Fibroblast of the aortic adventitia (primary cell): ENCODE measurements at places on chromosomes 7 and 10. TPM values are rescaled to one million over a fixed set of nuclear protein-coding genes. Genes with fewer than 3 reads are reported as not detected.

The OIT3 gene
- not detected in 2 replicates for total RNA-seq

- peak; percentile 40 for DNase-seq
Measured at GRCh38 chr7:27123007-27123476, 7.5 kb downstream of the HOXA4 start.

DNA sequence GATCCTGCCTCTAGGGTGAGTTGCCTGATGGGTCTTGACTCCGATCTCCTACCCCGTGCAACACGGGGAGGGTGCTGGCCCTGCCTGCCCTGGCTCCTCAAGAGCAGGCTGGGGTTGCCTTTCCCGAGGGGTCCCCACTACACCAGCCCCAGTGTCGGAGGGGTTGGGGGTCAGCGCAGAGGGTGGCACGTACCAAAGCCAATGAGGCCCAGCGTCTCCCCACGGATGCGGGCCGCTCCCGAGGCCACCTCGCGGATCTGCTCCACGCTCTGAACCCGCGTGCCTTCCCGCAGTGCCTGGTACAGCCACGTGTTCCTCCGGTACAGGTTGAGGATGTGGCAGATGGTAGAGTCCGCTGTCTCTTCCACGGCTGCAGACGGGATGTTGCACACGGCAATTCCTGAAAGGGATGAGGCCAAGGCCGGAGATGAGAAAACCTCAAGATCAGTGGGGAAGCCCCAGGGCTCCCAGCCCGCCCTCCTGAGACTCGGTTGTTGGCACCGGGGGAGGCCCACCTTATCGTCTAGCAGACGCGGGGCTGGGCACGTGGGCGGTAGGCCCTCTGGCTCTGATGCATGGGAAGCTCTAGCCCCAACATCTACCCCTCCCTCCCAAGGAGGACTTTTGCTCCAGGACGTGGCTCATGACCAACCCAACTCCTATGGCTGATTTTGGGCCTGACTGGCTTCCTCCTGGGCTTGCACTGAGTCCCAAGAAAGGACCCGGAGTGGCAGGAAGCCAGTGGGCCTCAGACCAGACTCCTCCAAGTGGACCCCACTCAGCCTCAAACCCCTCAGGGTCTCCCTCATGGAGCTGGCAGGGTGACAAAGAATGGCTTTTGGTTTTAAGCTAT lies 56.1 kb downstream of the ZRANB1 start:
- DNase-seq = no peak

The SLC18A3 gene
- not detected in 2 replicates for total RNA-seq

The PON3 gene
- 0.82 TPM in 1 of 2 replicates, not detected in the other for total RNA-seq

The WIPF3 gene
- not detected in 2 replicates for total RNA-seq

The DAGLB gene
- total RNA-seq = 21.4 and 38.3 TPM in 2 replicates

The LIPN gene
- not detected in 2 replicates for total RNA-seq

DNA sequence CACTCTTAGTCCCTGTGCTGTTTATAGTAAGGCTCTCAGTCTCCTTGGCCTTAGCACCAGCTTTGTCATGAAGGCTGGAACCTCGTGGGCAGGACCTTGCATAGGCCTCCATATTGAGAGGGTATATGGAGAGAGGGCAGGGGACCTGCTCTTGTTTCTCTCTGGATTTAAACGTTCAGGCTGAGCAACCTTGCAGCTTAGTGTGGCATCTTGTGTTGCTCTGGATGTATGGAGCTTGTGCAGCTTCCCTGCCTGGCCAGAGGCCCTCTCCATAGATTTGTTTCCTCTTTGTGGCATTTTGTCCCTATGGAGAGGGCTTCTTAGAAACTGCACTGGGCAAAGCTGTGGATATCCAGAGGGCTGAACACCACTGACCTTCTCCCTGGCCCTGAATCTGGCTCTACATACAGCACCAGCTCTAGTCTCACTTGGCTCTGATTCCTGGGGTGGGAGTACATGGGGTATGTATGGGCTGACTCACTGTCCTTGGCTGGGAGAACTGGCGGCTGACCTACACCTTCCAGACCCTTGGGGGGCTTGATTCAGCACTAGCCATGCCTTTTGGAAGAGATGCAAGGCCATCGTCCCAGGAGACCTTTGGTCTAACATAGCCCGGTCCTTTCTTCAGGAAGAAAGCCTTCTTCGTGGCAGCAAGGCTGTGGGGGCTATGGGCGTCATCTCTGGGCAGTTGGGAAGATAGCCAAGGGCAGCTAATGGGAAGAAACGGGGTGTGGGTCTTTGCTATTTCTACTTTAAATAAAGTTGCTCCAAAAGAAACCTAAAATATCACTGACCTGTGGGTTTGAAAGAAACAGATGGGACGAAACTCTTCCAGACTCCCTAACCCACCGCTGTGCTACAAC lies 30.5 kb downstream of the ITPRIP start:
- peak; percentile 45 for DNase-seq

DNA sequence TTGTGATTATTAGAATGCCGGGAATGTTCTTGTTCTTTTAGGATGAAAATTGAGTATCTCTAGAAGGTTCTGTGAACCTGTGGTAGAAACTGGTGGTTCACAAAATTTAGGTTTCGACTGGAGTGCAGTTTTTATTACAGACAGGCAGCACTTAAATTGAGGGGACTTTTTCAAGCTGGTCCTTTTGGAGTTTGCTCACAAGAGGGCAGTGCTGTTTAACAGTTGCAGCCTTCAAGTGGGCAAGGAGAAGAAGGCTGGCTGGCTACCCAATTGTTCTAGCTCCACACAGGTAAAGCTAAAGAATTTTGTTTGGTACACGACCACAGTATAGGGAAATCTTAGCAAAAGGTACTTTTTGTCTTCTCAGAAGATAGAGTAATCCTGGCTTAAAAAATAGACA lies 233.6 kb downstream of the SNX13 start:
- peak; percentile 86 for DNase-seq

DNA sequence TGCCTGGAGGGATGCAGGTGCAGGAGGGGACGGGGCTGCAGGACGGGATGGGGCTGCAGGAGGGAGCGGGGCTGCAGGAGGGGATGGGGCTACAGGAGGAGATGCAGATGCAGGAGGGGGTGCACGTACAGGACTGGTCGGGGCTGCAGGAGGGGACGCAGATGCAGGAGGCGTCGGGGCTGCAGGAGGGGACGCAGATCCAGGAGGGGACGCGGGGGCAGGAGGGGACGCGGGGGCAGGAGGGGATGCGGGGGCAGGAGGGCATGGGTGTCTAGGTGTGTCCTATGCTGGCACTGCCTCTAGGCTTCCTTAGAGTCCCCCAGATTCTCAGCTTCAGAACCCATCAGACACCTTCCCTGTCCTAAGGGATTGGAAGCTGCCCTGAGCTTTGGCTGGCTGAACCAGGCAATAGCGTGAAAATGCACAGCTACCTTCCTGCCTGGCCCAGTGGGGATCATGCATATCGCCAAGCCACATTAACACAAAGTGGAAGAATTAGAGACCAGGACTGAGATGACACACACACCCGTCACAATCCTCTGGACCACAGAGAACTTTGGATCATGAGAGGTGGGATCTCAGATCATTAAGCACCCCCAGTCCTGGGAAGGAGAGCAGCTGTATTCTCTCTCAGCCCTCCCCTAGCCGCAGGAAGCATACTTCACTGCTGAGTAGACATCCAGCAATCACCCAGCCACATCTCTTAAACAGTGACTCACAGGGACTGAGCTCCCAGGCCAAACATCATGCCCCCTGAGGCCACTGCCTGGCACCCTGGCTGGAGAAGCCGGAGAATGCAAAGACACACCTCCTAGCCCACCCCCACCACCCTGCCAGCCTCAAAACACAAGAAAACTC lies 67.3 kb downstream of the VWA2 start:
- DNase-seq = peak; percentile 56

The CALHM1 gene
- not detected in 2 replicates for total RNA-seq

DNA sequence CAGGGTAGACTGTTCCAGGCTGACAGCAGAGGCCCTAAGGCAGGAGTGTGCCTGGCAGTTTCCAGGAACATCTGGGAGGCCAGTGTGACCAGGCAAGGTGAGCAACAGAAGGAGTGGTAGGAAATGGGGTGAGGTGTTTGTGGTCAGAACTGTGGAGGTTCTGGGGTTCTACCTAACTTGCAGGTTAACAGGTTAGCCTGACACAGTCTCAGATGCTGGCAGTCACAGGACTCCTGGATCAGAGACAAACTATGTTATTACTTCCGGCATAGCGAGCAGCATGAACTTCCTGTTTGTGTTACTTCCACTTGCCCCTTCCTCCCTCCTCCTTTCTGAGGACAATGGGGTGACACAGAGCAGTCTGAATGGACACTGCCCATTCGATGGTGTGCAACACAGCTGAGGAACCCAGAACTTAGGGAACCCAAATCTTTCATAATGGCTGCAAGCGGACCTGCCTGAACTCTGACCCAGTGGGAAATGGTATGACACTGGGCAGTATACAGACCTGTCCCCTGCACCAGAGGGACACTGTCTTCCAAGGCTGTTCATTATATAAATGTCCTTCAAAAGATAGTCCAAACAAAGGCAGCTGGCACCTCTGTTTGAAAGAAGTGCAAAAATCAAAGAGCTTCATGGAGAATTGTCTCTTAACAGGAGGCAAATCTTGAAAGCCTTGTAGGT lies 3.9 kb upstream of the SAR1A start:
- no peak for DNase-seq

DNA sequence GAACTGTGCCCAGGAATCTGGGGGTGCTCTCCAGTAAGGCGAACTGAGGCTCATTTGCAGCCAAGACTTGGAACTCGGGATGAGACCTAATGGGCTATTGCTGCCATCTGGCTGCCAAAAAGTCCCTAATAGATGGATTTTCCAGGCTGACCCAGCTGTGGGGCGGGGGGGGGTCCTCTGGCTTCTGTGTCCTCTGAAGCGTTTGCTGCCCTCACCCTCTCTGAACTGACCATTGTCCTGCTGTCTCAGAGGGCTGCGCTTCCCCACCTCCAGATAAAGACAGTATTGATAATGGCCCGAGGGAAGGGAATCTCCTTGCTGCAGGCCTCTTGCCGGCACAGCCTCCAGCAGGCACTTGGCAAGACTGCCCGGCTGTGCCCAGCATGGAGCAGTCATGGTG lies 46.6 kb downstream of the CLEC2L start:
- no peak for DNase-seq

DNA sequence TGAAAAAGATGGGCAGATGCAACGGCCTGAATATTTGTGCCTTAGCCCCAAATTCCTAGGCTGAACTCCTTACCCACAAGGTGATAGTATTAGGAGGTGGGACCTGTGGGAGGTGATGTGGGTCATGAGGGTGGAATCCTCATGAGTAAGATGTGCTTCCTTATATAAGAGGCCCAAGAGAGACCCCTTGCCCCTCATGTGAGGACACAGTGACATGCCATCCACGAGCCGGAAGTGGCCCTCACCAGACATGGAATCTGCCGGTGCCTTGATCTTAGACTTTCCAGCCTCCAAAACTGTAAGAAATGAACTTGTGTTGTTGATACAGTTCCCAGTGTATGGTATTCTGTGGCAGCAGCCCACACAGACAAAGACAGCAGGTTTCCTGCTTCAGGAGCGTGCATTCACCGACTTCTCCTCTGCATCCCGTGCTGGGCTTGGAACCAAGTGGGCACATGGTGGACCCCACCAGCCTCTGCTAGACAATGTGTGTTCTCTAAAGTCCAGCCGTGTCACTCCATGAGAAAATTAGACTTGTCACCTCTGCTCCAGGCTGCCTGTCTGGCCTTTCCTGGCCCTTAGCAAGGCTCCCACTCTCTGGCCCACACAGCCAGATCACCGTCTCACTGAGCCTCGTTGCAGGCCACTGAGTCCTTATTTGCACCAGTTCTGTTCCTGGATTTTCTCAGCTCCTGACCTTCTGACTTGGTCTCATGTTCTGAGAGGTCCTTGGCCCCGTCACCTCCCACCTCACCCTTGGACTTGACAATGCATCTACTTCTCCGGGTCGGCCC lies 52.9 kb upstream of the CACUL1 start:
- no peak for DNase-seq

DNA sequence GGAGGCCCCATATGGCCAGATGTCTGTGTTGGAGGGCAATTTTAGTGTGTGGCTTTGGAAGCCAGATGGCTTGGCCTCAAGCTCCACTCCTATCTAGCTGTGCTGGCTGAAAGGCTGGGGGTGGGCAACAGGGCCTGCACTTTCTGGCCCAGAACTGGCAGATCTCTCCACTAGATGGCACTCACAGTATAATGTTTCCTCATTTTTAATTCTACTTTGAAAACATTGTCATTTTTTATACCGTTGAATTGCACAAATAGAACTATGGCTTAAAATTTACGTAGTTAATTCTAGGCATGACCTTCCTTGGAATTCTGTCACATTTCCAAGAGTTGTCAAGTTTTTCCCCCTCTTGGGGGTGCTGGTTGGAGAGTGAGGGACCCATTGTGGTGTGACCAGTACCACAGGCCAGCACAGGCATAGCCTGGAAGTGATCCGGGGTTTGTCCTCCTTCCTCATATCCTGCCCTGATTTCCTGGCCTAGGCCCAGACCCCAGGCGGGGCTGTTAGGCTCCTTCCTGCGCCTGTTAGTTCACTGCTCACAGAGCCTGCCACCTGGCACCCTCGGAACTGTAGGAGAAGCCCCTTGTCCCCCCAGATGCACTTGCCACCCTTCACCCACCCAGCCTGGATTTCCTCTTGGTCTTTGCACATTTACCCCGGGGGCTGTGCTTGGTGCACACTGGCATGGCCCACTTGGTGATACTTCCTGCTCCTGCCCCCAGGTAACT lies 52.8 kb downstream of the ARHGAP22 start:
- DNase-seq = peak; percentile 79

GRCh38 chr7:15686295-15686956 lies at the start of gene MEOX2:
Gene MEOX2, minus strand, starts transcription at chr7:15686683. Its CDS starts 281 bp downstream, at chr7:15686402.
- DNase-seq = peak; percentile 70

- DNase-seq = peak; percentile 80
Measured at GRCh38 chr10:15120523-15120922, 23.4 kb downstream of the RPP38 start.

The SPAM1 gene
- total RNA-seq = not detected in 2 replicates

DNA sequence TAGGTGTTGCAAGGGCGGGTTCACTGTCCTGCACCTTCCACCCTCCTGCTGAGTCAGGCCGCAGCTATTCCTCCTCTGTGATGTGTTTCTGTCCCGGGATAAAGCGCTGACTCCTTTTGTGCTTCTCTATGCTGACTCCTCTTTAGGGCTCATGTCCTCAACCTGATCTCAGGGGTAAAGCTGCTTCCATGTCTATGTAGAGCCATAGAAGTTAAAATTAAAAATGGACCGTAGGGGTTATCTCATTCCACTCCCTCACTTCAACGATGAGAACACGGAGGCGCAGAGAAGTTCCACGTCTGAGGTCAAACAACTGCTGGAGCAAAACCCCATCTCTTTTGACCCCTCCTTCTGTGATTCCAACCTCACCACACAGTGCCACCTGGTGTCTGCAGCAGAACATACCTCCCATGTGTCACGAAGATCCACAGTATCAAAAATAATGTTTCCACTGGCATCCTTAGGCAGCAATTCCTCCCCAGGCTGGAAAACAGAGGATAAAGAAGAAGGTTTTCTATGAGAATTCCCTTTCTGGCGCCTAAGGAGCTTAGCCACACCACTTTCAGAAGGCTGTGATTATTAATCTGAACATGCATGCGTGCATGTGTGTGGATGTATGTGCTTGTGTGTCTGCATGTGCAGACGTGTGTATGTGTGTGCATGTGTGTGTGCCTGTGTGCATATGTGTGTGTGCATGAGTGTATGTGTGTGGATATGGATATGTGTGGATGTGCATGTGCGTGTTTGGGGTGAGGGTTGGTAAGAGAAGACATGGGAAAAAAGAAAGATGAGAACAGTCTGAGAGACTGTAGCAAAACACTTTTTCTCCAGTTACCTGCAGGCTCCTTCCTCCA lies 81.2 kb upstream of the UCN3 start:
- DNase-seq = peak; percentile 75

GRCh38 chr7:119545118-119545517 lies 727.9 kb upstream of the KCND2 start:
- DNase-seq = peak; percentile 89

The SPDYE16 gene
- 0.09 and 0.33 TPM in 2 replicates for total RNA-seq

The PDE6C gene
- total RNA-seq = not detected in 2 replicates
